ENCODE measurements at places on chromosomes 7 and 10. TPM values are rescaled to one million over a fixed set of nuclear protein-coding genes. Genes with fewer than 3 reads are reported as not detected.

Gene HOXA6
- not detected for total RNA-seq

- no peaks in the 10 kb centered on the region for H3K27me3 ChIP-seq
- H3K27ac ChIP-seq, result no peak overlapping the region
- H3K4me3 ChIP-seq, result no peak overlapping the region
Observed at GRCh38 chr10:6379015-6379776, 176.5 kb downstream of the PFKFB3 start.

DNA sequence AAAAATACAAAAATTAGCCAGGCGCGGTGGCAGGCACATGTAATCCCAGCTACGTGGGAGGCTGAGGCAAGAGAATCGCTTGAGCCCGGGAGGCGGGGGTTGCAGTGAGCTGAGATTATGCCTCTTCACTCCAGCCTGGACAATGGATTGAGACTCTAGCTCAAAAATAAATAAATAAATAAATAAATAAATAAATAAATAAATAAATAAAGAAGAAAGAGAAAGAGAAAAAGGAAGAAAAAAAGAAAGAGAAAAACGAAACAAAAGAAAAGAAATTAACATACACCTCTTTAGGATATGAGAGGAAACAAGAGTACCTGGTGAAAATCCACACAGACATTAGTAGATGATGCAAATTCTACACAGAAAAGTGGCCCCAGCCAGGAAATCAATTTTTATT lies 713.7 kb upstream of the POT1 start:
- no peaks in the 10 kb centered on the region for H3K4me1 ChIP-seq
- H3K27ac ChIP-seq, result no peak overlapping the region
- no peaks in the 10 kb centered on the region for H3K36me3 ChIP-seq
- DNase-seq, result no peak
- no peaks in the 10 kb centered on the region for H3K27me3 ChIP-seq

DNA sequence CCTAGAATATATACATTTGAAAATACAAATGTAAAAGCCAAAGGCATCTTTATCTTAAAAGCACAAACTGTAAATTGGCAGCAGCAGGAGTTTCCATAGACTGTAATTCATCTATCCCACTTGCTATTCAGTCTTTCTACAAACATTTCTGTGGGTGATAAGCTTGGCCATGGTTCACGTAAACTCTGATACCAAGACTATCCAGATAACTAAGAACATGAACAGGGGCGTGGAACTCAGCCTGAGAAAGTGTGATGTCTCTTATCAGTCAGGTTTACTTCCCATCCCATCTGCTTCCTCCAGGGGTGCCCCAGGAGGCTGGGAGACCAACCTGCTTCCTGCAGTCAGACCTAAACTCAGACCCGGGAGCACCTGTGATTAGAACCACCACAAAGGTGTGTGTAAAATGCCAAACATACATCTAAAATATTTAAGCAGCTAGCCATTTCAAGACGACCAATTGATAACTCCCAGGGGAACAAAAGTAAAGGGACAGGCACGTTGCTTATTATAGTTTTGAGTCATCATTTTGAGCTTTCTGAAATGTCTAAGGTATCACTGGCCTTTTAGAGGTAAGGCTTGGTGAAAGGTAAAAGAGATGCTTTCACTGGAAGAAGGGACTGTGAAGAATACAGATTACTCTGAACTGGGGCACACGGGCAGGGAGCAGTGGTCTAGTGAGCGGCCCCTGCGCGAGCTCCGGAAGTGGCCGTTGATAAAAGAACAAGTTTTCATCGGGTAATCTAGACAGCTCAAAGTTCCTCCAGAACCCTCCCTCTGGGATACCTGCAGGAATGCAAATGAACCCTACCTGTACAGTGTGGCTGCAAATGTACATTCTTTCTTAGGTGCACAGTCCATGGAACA lies 51.5 kb downstream of the RSU1 start:
- H3K4me1 ChIP-seq, result peaks cover 17% of the 10 kb centered on the region
- H3K4me3 ChIP-seq, result no peak overlapping the region
- no peaks in the 10 kb centered on the region for H3K27me3 ChIP-seq
- DNase-seq, result no peak
- H3K27ac ChIP-seq, result no peak overlapping the region

GRCh38 chr7:101823096-101823495 lies 5.7 kb downstream of the CUX1 start:
- H3K36me3 ChIP-seq, result peaks cover 1% of the 10 kb centered on the region
- H3K27ac ChIP-seq, result no peak overlapping the region
- no peak for DNase-seq
- peaks cover 24% of the 10 kb centered on the region for H3K4me1 ChIP-seq
- H3K27me3 ChIP-seq, result no peaks in the 10 kb centered on the region

Measured in activated CD8-positive, alpha-beta T cell treated with anti-CD3 and anti-CD28 coated beads for 36 hours (primary cell).